ENCODE measurements at places on chromosomes 16 and 17.

- DNase-seq, result no peak
Measured at GRCh38 chr17:61647047-61647446, 56.0 kb upstream of the NACA2 start.

DNA sequence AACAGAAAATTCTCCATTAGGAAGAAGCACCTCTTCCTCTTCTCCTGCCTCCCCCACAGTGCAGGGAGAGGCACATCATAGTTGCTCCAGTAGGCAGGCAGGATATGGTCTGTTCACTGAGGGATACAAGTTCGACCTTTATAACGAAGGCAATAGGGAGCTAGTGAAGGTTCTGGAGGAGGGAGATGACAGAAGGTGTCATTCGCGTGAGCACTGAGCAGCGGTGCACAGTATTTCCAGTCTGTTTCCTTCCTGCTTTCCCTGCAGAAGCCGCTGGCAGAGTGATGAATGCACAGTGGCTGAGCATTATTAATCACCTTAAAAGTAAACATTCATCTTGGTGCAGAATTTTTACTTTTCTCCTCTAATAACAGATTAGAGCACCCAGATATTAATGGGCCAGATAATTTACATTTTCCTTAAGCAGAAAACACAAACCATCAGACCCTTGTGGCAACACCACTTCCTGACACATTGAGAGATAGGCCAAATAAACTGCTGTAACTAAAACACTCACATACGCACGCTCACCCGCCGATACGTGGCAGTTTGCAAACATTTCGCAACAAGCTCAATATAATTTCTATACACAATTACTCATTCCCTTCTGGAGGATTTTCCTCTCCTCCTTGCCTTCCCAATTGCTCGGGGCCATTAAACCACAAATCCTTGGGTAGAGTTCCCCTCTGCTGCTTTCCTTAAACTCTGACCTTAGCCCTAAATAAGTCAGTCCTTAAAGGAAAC lies 69.5 kb downstream of the AIPL1 start:
- no peak for DNase-seq

- DNase-seq, result no peak
Measured at GRCh38 chr17:68981288-68981687, 26.1 kb upstream of the ABCA8 start.

DNA sequence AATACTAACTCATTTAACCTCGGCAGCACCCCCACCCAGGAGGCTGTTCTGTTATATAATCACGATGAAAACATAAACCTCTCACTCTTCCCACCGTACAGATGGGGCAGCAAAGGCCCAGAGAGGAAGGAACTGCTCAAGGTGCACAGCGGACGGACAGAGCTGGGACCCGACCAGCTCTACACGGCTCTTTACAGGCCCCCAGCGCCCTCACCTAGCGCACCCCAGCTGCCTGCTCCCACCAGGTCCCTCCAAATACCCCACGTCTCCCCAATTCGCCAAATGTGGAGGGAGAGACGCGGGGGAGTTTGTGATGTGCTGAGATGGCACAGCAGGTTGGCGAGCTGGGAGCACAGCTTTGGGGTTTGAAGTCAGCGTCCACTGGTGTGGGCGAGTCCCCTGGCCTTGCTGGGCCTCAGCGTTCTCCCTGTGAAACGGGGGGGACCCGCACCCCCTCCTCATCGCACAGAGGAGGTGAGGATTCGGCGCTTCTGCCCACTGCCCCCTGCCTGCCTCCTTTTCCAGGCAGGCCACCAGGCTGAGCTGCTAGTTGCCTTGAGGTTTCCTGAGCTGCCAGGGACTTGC lies 54.1 kb downstream of the CBFA2T3 start:
- DNase-seq, result no peak

DNA sequence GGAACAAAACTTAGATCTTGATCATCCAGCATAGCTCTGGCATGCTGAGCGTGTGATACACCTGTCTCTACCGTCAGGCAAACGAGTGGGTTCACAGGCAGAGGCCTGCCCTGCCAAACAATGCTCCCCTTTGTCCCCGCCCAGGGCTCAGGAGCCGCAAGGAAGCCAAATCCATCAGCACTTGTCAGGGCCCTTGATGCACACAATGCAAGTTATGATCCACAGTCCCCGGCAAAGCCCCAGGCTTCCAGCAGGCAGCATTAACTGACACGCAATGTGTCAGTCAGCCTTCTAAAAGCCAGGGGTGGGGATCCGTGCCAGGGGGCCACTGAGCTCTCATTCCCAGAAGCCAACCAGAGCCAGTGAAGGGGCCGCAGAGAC lies 460.9 kb downstream of the SLC39A11 start:
- no peak for DNase-seq

DNA sequence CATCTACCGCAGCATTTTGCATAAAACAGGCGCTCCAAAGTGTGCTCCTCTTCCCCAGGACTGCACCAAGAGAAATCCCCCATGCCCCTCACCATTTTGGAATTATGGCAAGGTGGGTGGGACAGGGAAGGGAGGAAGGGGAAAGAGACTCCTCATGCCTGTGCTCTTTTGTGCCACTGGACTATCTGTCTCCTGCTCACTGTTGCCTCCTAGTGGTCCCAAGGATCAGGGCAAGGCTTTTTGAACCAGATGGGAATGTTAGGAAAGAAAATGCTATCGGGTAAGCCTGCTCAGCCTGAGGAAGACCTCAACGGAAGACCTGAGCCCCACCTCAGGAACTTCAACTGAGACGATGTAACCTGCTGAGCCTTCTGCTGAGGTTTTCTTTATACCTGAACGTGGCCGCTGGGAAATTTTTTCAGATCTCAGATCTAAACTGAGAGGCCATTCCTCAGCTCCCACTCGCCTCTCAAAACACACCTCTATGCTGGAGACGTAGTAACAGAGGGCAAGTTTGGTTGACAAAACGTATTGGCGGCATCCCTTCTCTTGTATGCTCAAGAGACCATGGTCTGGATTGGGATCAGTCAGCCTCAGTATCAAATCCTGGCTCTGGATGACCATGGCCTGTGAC lies 58.3 kb downstream of the SPACA3 start:
- no peak for DNase-seq

DNA sequence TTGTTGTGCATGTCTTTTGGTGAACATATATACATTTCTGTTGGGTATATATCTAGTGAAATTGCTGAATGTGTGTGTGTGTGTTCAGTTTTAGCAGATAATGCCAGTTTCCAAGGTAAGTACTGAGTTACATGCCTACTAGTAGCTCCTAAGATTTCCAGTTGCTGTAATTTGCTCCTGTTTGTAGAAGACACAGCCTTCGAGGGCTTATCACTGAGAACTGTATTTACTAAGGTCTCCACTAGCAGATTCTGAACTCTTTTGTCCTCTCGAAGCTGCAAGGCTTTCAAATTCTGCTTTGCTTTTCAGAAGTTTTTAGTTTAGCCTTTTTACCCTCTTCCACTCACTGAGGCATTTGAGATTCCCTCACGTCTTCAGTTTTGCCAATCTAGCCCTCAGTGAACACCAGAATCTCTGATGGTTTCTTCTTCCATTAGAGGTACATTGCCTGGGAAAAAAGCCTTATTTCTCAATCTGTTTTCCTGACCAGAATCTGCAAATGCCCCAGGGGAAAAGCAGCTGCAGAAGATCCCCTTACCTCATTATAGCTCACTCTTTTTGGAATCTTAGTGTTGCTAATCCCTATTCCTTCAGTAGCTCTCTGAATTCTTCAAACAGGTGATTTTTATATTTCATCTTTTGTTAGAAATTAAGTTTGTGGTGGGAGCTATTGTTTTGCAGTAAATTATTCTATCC lies 52.9 kb downstream of the NF1 start:
- DNase-seq, result no peak

DNA sequence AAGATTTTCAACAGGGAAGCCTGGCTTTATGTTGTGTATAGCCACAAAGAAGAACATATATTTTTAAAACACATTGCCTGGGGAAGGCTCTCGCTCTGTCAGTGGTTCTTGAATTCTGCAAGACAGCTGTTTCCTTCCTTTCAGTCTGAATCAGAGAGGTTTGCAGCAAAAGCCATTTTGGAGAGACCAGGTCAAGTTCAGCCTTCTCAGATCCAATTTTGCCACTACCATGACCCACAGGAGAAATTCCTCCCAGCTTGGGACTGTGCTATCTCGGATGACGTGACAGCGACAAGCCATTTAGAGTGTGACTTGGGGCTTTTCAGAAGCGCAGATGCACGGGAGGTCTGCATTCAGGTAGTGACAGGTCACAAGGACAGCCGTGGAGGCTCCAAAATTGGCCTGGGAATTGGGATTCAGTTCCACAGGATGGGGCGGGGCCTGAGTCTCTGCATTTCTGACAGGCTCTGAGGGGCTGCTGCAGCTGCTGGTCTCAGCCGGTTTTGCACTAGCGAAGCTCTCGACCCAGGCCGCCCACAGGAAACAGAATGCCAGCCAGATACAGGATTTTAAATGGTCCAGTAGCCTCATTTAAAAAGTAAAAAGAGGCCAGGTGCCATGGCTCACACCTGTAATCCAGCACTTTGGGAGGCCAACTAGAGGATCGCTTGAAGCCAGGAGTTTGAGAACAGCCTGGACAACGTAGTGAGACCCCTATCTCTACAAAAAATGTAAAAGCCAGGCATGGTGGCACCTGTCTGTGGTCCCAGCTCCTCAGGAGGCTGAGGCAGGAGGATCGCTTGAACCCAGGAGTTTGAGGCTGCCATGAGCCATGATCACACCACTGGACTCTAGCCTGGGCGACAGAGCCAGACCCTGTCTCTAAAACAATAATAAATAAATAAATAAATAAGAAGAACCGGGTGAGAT lies 196.6 kb upstream of the CIBAR2 start:
- DNase-seq, result no peak

DNA sequence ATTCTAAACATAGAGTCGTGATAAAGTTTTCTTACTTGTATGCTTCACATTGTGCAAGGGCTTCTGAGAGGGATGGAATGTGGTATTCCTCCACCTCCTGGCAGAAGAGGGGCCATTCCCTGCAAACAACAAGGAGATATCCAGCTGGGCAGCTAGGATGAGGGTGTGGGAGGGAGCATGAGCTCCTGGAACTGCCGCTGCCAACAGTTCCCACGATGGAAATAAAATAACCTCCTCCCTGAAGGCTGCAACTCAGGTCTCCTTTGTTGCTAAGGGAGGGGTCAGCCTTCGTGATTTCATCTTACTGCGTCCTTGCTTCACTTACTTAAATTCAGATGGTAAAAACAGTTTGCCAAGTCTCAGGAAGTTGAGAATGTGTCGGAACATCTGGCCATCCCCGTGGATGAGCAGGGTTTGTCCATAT lies 15.6 kb downstream of the PLEKHG4 start:
- DNase-seq, result no peak

DNA sequence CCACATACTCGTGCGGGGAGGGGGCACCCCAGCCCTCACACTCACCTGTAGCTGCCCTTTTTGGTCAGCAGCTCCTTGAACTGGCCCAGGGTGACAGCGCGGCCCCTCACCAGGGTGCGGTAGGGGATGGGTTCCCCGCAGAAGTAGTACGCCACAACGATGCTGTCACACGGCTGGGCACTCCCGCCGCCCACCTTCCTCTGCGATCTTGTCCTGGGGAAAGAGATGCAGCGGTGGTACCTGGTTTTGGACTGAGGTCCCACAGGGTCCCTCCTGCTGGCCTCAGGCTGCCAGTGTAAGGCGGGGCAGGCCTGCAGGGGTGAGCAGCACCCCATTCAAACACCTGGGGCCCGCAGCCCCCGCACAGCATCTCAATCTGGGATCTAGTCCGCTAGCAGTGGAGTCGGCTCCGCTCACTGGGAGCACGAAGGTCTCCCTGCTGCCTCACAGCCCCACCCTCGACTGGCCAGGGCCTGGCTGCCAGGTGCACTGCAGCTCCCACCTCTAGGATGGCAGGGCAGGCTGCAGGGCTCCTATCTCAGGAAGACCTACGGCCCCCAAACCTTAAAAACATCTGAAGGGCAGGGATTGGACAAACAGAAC lies 6.5 kb downstream of the PDIA2 start:
- no peak for DNase-seq

- peak; percentile 56 for DNase-seq
Measured at GRCh38 chr17:3913531-3914311, 2.5 kb downstream of the P2RX1 start.

DNA sequence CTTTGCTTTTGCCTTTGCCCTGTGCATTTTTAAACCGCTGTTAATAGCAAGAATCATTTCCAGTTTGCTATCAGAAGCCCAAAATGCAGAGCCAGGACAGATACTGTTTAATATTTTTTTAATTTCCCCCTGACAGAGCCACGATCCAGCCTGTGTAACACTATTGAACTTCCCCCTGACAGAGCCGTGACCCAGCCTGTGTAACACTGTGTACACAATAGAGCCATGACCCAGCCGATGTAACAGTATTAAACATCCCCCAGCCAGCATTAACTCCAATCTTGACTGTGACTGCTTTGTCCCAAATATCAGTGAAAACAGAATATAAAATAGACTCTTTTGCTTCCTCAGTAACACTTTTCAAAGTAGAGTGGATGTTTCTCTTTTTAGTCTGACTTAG lies 607.9 kb upstream of the CDH5 start:
- DNase-seq, result no peak

- DNase-seq, result no peak
Measured at GRCh38 chr17:57867126-57867525, 17.3 kb upstream of the MRPS23 start.

GRCh38 chr16:9703731-9704130 lies 478.5 kb downstream of the GRIN2A start:
- no peak for DNase-seq

- no peak for DNase-seq
Measured at GRCh38 chr16:7979448-7980132, 610.7 kb downstream of the TMEM114 start.

DNA sequence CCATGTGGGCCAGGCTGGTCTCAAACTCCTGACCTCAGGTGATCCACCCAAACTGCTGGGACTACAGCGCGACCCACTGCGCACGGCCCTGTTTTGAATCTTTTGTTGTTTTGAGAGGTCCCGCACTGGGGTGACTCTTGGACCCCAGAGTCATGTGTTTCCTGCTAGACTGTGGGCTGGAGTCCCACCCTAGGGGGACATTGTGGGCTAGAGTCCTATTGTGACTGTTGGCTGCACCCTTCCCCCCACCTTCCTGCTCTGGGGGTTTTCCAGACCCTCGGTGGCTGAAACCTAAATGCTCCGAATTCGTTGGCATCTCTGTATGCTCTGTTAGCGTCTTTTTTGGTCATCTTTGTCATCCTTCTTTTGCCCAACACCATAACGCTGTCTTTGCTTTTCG lies 16.0 kb downstream of the NUPR1 start:
- DNase-seq, result no peak

GRCh38 chr17:11318207-11318606 lies 77.2 kb downstream of the SHISA6 start:
- DNase-seq, result no peak

- DNase-seq, result no peak
Measured at GRCh38 chr17:74391771-74392170, 24.5 kb downstream of the GPR142 start.

DNA sequence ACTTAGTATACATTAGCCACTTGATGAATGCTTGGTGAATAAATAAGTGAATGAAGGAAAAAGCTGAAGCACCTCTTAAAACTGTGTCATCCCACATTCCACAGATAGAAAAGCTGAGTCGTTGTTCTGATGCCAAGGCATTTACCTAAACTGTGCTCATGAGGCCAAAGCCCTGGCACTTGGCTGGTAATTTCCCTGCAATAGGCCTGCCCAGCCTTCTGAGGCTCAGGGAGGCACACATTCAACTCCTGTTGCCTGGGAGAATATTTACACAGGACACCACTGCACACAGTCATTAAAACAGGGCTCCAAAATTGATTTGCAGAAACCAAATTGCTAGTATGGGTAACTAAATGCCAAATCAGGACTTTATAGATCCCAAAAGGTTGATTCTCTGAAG lies 333.0 kb upstream of the C16orf82 start:
- no peak for DNase-seq

All from stimulated activated CD8-positive, alpha-beta memory T cell treated with anti-CD3 and anti-CD28 coated beads, Interleukin-15, amount 100 ng/mL, for 24 hours (primary cell).